ENCODE measurements at places on chromosomes 7 and 10. TPM values are rescaled to one million over a fixed set of nuclear protein-coding genes. Genes with fewer than 3 reads are reported as not detected.

Gene SKIDA1
- 2.0 TPM for polyA plus RNA-seq

DNA sequence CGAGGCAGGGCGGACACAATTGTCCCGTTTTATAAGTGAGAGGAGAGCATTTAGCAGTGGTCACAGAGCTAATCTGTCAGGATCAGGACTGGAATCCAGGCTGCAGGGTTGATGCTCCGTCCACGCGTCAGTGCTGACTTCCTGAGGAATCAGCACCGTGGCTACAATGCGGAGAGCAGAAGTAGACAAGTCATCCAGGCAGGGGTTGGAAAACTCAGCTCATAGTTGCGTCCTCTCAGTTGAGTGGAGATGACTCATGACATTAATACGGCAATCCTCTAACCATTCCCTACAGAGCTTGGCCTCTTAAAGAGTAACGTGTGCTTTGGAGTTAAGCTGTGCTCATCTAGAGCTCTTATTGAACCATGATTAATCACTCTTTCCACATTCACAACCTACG, 17.1 kb upstream of the HTR5A start:
- H3K36me3 ChIP-seq = no peaks in the 10 kb centered on the region
- H3K4me3 ChIP-seq = no peak overlapping the region
- no peaks in the 10 kb centered on the region for H3K4me1 ChIP-seq
- no peaks in the 10 kb centered on the region for H3K27me3 ChIP-seq

GRCh38 chr7:125253452-125254190, 324.0 kb upstream of the POT1 start:
- no peak overlapping the region for H3K27ac ChIP-seq
- H3K27me3 ChIP-seq = no peaks in the 10 kb centered on the region
- no peaks in the 10 kb centered on the region for H3K36me3 ChIP-seq

- peaks cover 3% of the 10 kb centered on the region for H3K36me3 ChIP-seq
- H3K4me1 ChIP-seq = no peaks in the 10 kb centered on the region
- no peak for DNase-seq
- H3K27me3 ChIP-seq = no peaks in the 10 kb centered on the region
- no peak overlapping the region for H3K4me3 ChIP-seq
- no peak overlapping the region for H3K27ac ChIP-seq
Measured at GRCh38 chr7:38775506-38776175, 133.3 kb downstream of the VPS41 start.

- no peaks in the 10 kb centered on the region for H3K4me1 ChIP-seq
- peak; percentile 69 for DNase-seq
- H3K27me3 ChIP-seq = no peaks in the 10 kb centered on the region
Measured at GRCh38 chr10:74081192-74081803, 69.3 kb downstream of the AP3M1 start.

DNA sequence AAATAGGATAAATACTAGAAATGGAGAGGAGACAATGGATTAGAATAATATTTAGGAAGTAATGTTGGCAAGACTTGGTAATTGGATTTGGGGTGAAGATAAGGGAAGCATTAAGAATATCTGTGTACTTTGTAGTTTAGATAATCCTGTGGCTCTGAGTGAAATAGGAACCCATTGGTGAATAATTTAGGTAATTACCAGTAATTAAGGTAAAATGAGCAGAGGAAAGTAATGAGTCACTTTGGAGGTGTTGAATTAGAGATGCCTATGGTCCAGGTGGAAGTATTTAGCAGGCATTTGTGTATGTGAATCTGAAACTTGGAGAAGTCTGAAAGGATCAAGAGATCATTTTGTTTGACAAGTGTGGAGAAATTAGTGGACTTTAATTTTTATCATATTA, 5.7 kb downstream of the C1GALT1 start:
- no peak overlapping the region for H3K27ac ChIP-seq
- no peak overlapping the region for H3K4me3 ChIP-seq
- no peaks in the 10 kb centered on the region for H3K36me3 ChIP-seq
- peaks cover 2% of the 10 kb centered on the region for H3K4me1 ChIP-seq
- no peaks in the 10 kb centered on the region for H3K27me3 ChIP-seq

Gene CDNF
- polyA plus RNA-seq = 2.8 TPM

GRCh38 chr7:65798111-65799075, 74.5 kb upstream of the VKORC1L1 start:
- DNase-seq = no peak
- H3K36me3 ChIP-seq = no peaks in the 10 kb centered on the region
- H3K4me1 ChIP-seq = no peaks in the 10 kb centered on the region
- H3K27ac ChIP-seq = no peak overlapping the region
- H3K27me3 ChIP-seq = no peaks in the 10 kb centered on the region
- no peak overlapping the region for H3K4me3 ChIP-seq

- H3K27me3 ChIP-seq = no peaks in the 10 kb centered on the region
- H3K4me3 ChIP-seq = no peak overlapping the region
- no peak overlapping the region for H3K27ac ChIP-seq
- peaks cover 33% of the 10 kb centered on the region for H3K36me3 ChIP-seq
- H3K4me1 ChIP-seq = no peaks in the 10 kb centered on the region
- DNase-seq = no peak
Measured at GRCh38 chr7:103127006-103127405, 21.9 kb downstream of the NAPEPLD start.

GRCh38 chr7:91660734-91661356, 219.7 kb downstream of the MTERF1 start:
- H3K36me3 ChIP-seq = no peaks in the 10 kb centered on the region
- peaks cover 5% of the 10 kb centered on the region for H3K4me1 ChIP-seq
- no peak overlapping the region for H3K4me3 ChIP-seq
- no peak overlapping the region for H3K27ac ChIP-seq
- no peaks in the 10 kb centered on the region for H3K27me3 ChIP-seq

Gene HERC4
- polyA plus RNA-seq = 25.8 TPM

DNA sequence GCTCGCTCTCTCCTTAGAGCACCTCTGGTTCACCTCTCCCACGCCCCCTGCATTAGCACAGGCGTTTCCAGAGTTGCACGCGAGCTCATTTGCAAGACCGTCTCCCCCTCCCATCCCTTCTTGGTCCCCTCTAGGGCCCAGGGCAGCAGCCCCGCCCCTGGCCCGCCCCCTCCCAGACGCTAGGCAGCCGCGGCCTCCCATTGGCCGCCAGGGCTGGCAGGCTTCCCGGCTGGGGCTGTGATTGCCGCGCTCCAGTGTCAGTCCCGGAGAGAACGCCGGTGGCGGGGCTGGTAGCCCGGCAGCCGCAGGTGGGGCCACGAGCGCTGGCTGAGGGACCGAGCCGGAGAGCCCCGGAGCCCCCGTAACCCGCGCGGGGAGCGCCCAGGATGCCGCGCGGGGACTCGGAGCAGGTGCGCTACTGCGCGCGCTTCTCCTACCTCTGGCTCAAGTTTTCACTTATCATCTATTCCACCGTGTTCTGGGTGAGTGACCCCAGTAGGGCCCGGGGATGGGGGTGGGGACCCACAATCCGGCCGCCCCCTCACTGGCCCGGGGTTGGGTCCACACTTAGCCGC, at the start of gene TSPAN15:
TSPAN15 (plus strand) TSS at position 257 of the 575 bp plus-strand sequence; CDS start at position 387, 130 bp downstream.
- peak within 1 kb of the TSS; percentile 81 for H3K4me3 ChIP-seq
- peaks cover 2% of the 10 kb centered on the region for H3K36me3 ChIP-seq
- peak; percentile 94 for DNase-seq
- H3K27ac ChIP-seq = peak within 1 kb of the TSS; percentile 13
- H3K4me1 ChIP-seq = peaks cover 33% of the 10 kb centered on the region

DNA sequence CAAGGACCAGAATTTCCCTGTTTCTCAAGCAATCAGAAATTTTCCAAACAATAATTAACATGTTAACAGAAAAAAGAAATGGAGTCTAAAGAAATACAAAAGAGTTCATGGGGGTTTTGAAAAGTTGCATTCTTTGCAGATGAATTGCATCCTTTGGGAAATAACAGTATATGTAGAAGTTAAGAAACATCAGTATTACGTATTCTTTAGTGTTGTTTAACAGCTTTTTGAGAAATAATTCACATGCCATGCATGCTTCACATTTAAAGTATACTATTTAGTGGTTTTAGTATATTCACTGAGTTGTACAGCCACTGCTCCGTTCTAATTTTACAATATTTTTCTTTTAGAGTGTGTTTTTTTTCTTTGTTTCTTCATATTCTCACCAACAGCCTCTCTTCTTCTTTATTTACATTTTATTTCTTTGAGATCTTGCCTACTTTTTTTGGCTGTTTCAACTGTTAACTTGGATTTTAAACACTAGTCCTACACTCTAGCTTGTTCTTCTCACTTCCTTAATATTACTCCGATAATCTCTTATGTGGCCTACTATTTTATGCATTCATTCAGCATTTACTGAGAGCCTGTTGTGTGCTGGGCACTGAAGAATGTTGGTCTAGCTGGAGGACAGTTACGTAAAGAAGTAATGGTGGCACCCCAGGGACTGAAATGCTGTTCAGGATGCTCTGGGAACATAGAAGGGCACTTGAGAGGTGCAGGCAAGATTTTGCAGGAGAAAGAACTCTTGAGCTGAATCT, 330.1 kb downstream of the EXOC4 start:
- H3K27ac ChIP-seq = no peak overlapping the region
- no peaks in the 10 kb centered on the region for H3K27me3 ChIP-seq
- H3K4me1 ChIP-seq = no peaks in the 10 kb centered on the region

Gene PALD1
- polyA plus RNA-seq = 18.9 TPM

DNA sequence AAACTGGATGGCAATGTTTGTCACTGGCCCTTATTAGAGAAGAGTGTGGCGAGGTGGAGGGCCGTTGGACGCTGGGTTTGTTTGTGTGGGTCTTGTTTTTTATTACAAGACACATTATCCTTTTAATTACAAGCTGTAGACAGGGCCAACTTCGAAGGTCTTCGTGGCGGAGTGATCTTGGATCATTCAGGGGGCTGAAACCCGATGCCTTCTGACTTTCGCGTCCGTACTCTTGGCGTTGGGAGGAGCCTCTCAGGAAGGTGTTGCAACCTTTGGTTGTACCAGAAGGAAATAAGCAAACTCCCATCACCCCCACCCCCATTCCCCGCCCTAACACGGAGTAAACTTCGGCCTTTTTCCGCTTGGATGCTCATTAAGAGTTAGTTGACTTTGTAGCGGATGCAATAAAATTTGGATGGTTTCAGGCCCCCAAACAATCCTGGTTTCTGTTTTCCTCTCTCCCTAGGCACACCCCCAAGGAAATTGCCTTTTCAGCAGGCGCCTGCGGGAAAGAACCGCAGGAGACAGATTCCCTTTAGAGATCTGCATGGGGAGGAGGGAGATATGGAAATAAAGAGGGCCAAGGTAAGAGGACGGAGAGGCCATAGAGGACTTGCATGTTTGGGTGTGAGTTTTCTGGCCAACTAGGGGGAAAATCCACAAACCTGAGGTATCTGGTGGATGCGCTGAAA, 294.5 kb upstream of the NFE2L3 start:
- H3K27me3 ChIP-seq = peaks cover 63% of the 10 kb centered on the region
- H3K4me1 ChIP-seq = peaks cover 53% of the 10 kb centered on the region
- DNase-seq = no peak
- H3K36me3 ChIP-seq = no peaks in the 10 kb centered on the region

GRCh38 chr7:71517940-71518699, 386.2 kb downstream of the GALNT17 start:
- DNase-seq = peak; percentile 32
- no peak overlapping the region for H3K27ac ChIP-seq
- no peaks in the 10 kb centered on the region for H3K27me3 ChIP-seq
- no peak overlapping the region for H3K4me3 ChIP-seq

Gene STEAP1
- polyA plus RNA-seq = 3.6 TPM

- peak; percentile 26 for DNase-seq
- no peaks in the 10 kb centered on the region for H3K36me3 ChIP-seq
- H3K27me3 ChIP-seq = no peaks in the 10 kb centered on the region
- H3K4me1 ChIP-seq = peaks cover 26% of the 10 kb centered on the region
Measured at GRCh38 chr7:55441774-55442522, 76.8 kb downstream of the LANCL2 start.

DNA sequence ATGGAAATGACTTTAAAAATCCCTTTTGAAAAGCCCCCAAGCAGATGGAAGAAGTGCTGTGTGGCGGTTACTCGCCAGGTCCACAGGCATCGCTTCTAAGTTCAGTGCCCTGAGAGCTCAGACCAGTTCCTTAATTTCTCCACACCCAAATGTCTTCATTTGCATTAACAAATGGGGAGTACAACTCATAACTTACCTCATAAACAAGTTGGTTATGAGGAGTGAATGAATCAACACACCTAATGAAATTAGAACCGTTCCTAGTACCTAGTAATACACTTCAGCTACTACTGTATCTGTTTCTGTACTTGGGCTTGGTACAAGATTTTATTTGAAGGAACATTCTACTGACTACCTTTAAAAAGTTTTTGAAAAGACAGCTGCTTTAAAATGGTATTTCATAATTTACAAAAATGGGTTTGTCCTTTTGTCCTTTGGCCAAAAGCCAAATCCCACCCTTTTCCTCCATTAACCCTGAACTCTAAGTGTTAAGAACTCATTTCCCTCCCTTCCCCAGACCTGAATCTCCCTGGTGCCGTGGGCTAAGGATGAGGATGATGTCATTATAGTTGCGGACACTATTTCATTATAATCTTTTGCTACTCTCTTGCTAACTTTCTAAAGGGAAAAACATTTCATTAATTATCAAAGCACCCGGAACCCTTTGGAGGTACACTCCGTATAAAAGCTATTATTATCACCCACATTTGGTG, 221.5 kb upstream of the CELF2 start:
- peak; percentile 94 for DNase-seq
- no peak overlapping the region for H3K4me3 ChIP-seq
- H3K36me3 ChIP-seq = no peaks in the 10 kb centered on the region
- H3K4me1 ChIP-seq = peaks cover 40% of the 10 kb centered on the region
- no peaks in the 10 kb centered on the region for H3K27me3 ChIP-seq

Gene RSPH10B2
- polyA plus RNA-seq = not detected

Gene UCMA
- polyA plus RNA-seq = 0.59 TPM

Gene SLK
- 17.2 TPM for polyA plus RNA-seq

DNA sequence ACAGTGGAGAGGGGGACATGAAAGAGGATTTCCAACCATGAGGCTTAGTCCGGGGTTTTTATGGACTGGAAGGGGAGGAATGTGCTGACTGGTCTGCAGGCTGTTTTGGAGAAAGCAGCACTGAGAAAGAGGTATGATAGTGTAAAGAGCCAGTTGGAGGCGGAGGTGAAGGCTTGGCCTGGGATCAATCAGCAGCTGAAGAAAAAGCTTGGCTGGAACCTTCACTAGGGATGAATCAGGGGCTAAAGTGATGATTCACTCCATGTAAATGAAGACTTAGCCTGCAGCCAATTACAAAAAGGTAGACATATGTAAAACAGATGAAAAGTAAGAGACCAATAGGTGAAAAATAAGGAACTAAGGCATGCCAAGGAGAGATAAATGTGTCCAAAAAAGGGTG, 1382.6 kb downstream of the GATA3 start:
- no peak overlapping the region for H3K27ac ChIP-seq
- H3K4me3 ChIP-seq = no peak overlapping the region
- H3K27me3 ChIP-seq = no peaks in the 10 kb centered on the region
- H3K4me1 ChIP-seq = no peaks in the 10 kb centered on the region
- no peaks in the 10 kb centered on the region for H3K36me3 ChIP-seq

Gene TMEM196
- 0.05 TPM for polyA plus RNA-seq
